T-helper 17 cell (primary cell): ENCODE measurements at places on chromosomes 2 and 18.

GRCh38 chr2:188788621-188789020 is 185.6 kb upstream of the COL3A1 start:
- H3K36me3 ChIP-seq, result no peaks in the 10 kb centered on the region
- no peak for DNase-seq

- H3K36me3 ChIP-seq, result peaks cover 4% of the 10 kb centered on the region
- H3K27ac ChIP-seq, result peak overlapping the region; percentile 99
- DNase-seq, result no peak
- peaks cover 36% of the 10 kb centered on the region for H3K4me1 ChIP-seq
Observed at GRCh38 chr18:13266218-13267100, 47.9 kb downstream of the LDLRAD4 start.

DNA sequence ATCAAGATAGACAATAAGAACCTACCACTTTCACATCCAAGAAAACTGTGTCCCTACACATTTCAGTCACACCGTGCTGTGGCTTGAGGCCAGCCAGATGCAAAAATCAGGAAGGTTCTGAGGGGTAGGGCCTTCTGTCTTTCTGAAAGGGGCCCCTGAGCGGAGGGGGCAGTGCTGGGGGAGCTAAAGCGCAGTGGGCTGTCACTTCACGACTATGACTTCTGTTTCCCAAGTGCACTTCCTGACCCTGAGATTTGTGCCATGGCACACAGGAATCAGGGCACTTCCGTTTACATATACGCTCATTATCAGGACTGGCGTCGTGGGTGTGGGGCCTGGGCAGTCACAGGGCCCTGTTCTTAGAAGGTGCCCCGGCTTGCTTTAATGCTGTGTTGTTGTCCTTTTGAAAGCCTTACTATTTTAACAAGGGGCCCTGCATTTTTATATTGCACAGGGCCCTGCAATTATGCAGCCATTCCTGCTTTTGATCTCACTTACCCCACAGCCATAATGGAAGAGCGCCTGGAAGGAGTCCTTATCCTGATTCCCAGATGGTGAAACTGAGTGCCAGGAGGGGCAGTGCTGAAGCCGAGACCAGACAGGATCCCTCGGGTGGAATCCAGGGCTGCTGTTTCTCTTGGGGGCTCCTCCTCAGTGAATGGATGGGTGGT is 620 bp downstream of the NGEF start:
- H3K4me3 ChIP-seq, result no peak overlapping the region
- no peak for DNase-seq
- peaks cover under 1% of the 10 kb centered on the region for H3K36me3 ChIP-seq
- H3K27me3 ChIP-seq, result peaks cover 9% of the 10 kb centered on the region
- no peaks in the 10 kb centered on the region for H3K4me1 ChIP-seq

DNA sequence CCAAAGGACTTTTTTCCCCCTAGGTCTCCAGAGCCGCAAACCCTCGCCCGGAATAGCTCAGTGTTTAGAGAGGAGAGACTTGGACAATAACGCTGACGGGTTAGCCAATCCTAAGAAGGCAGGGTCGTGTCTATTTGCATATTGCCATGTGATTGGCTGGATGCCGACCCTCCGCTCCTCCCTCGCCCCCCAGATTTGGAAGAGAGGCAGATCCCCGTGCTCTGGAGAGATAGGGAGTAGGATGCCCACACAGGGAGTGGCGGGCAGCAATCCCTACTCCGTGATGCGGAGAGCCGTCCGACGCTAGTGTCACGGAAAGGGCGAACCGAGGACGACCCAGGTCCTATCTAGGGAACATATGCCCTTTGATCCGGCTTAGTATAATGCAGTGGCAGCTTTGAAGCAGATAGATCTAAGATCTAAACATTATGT is 1.4 kb downstream of the WNT6 start:
- no peak overlapping the region for H3K27ac ChIP-seq
- H3K4me1 ChIP-seq, result peaks cover 17% of the 10 kb centered on the region
- peak overlapping the region; percentile 28 for H3K4me3 ChIP-seq
- H3K36me3 ChIP-seq, result peaks cover 14% of the 10 kb centered on the region
- DNase-seq, result no peak

DNA sequence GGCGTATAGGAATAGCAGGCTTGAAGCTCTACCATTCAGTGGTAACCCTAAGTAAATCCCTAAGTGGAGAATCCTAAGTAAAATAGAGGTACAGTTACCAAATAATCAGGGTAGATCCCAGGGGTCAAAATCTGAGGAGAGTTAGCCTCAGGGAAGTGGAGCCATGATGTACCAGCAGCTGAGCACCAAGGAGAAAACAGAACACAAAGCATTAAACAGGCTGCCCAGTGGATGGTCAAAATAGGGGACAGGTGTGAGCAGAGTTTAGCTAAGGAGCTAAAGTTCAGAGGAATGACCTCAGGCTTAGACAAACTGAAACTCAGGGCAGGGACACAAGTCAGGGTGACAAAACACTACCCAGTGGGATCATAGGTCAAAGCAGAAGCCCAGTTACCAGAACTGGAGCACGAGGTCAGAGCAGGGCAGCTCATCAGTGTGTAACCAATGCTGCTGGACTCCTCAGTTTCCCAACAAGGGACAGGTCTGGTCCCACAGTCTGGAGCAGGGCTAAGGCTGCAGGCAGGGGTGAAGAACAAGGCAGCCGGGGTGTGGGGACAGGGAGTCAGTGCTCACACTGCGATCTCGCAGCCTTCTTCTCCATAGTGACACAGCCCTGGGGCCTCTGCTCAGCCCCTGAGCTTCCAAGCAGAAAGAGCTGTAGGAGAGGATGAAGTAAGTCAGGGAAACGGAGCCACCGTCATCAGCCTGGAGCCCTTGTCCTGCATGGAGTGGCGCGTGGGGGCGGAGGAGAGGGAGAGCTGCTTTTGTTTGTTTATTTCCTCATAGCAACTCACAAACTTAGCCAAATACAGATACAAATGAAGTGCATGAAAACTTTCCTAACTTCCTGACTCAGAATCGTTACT is 264.0 kb downstream of the MREG start:
- peaks cover 2% of the 10 kb centered on the region for H3K36me3 ChIP-seq
- DNase-seq, result no peak
- peaks cover 22% of the 10 kb centered on the region for H3K4me1 ChIP-seq
- H3K27me3 ChIP-seq, result peaks cover 13% of the 10 kb centered on the region

DNA sequence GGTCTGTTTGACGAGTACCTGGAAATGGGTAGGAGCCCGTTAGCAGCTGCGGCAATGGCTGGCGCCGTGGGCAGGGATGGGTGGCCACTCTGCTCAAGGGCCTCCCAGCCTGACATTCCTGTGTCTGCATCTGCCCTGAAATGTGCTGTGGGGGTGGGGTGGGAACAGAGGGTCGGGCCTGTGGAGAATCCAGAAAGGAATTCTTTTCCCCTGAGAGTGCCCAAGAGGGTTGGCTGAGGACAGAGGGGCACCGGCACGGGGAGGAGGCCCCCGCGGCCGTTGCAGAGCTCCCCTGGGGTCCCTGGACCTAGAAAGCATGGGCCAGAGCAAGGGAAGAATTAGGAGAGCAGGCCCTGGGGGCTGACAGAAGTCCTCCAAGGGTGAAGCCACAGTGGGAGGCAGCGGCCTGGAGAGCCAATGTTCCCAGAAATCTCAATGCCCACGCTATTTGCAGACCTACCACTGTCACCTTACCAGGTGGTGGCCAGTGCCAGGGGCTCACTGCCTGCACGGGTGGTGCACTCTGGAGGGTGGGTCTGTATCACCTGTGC is 27.8 kb downstream of the ANO7 start:
- no peak overlapping the region for H3K27ac ChIP-seq
- H3K4me3 ChIP-seq, result peak overlapping the region; percentile 85
- H3K36me3 ChIP-seq, result no peaks in the 10 kb centered on the region
- no peaks in the 10 kb centered on the region for H3K27me3 ChIP-seq
